ENCODE measurements at places on chromosomes 7 and 10. TPM values are rescaled to one million over a fixed set of nuclear protein-coding genes. Genes with fewer than 3 reads are reported as not detected.

GATA3 gene
- polyA plus RNA-seq, result 15.4 TPM

FAM237B gene
- polyA plus RNA-seq, result not detected

DDX50 gene
- 19.5 TPM for polyA plus RNA-seq

GSDME gene
- polyA plus RNA-seq, result 48.6 TPM

HNRNPH3 gene
- 134 TPM for polyA plus RNA-seq

LAMB4 gene
- polyA plus RNA-seq, result 3.1 TPM

AGK gene
- polyA plus RNA-seq, result 15.8 TPM

ZNF804B gene
- not detected for polyA plus RNA-seq

MDFIC gene
- 10.6 TPM for polyA plus RNA-seq

SPDYE1 gene
- 0.99 TPM for polyA plus RNA-seq

All from hepatocyte (in vitro differentiated cells).